ENCODE measurements at places on chromosomes 5 and 9. TPM values are rescaled to one million over a fixed set of nuclear protein-coding genes. Genes with fewer than 3 reads are reported as not detected.

FER gene
- 48.6 TPM for total RNA-seq

TRAPPC13 gene
- total RNA-seq: 34.2 TPM

NOXA1 gene
- 5.4 TPM for total RNA-seq

PRELID2 gene
- total RNA-seq: 11.5 TPM

ACOT12 gene
- total RNA-seq: not detected

BNC2 gene
- 10.2 TPM for total RNA-seq
